HS-5 (cell line): ENCODE measurements at places on chromosomes 16 and 17.

GRCh38 chr17:50200457-50201275, 765 bp downstream of the COL1A1 start:
- peak; percentile 78 for DNase-seq

DNA sequence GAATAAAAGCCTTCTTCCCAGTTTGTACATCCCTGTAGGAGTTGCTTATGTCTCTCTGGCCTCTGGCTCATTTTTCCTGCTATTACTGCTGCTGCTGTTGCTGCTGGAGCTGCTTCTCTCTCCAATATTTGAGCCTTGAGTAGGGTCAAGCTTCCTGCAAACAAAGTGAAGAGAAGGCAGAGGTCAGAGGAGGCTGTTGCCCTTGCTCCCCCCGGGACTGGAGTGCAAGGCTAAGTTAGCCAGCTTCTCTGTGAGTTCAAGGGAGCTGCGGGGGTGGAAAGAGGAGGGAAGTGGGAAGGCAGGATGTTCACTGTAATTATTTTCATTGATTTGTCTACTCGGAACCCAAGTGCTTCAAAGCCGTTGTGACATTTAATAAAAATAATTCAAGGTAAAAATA, 77.0 kb upstream of the TMEM132E start:
- no peak for DNase-seq

- no peak for DNase-seq
These were observed 1.5 kb upstream of the TTYH2 start for GRCh38 chr17:74211912-74212208.

- DNase-seq = no peak
These were observed 387.4 kb downstream of the CPPED1 start for GRCh38 chr16:12416136-12416787.

DNA sequence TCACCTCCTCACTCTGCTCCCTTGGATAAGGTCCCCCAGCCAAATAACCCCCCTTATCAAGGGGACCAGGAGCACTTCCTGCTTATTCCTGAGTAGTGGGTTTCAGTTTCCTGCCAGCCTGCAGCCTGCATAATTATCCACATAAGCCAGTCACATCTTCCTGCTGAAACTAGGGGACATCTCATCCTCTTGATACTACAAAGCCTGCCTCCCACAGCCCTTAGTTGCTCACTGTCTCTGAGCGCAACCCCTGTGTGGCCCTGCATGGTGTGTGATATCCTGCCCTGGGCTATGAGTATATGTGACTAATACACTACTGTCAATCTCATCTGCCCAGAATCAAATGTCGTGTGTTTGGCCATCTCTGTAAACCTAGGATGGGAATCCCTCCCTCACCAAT, 8.0 kb upstream of the XYLT2 start:
- DNase-seq = no peak

- DNase-seq = no peak
These were observed 12.2 kb downstream of the MNT start for GRCh38 chr17:2388683-2389055.
